ENCODE measurements at places on chromosomes 5 and 9. TPM values are rescaled to one million over a fixed set of nuclear protein-coding genes. Genes with fewer than 3 reads are reported as not detected.

DNA sequence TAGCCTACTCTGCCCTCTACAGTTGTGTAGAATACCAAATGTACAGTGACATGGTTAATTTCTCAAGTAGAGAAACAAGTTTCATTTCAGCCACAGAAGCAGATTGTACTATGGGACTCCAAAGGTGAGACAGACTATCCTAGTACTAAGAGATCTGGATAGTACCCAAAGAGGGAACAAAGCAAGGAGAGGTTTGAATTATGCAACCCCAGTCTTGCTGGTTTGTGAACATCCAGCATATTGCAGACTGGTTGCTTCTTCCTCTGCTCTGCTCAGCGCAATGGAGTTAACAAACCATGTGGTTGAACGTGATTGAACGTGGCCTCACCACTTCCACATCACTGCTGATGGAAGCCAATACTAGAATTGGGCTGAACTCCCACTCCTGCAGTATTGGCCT lies 43.3 kb upstream of the ALDOB start:
- no peak overlapping the region for H3K27ac ChIP-seq
- H3K36me3 ChIP-seq = peaks cover 4% of the 10 kb centered on the region
- no peaks in the 10 kb centered on the region for H3K4me1 ChIP-seq
- DNase-seq = no peak
- no peak overlapping the region for H3K4me3 ChIP-seq

DNA sequence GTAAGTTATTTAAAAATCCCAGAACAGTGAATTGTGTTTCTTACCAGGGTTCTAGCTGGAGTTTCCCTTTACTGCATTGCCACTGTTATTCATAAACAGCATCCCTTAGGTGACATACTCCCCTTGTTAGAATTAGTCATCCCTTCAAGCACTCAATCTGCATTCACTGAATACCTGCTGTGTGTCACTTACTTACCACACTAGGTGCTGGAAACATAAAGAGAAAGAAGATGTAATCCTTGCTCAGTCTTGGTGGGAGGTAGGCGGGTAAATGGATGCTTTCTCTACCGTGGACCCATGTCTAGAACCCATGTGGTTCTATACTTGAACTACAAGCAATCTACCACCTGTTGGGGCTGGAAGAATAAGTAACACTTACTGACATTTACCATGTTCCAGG lies 371.6 kb downstream of the KDM4C start:
- no peak overlapping the region for H3K4me3 ChIP-seq
- H3K4me1 ChIP-seq = no peaks in the 10 kb centered on the region
- DNase-seq = no peak
- no peak overlapping the region for H3K27ac ChIP-seq
- peaks cover 27% of the 10 kb centered on the region for H3K36me3 ChIP-seq
- H3K27me3 ChIP-seq = no peaks in the 10 kb centered on the region

DNA sequence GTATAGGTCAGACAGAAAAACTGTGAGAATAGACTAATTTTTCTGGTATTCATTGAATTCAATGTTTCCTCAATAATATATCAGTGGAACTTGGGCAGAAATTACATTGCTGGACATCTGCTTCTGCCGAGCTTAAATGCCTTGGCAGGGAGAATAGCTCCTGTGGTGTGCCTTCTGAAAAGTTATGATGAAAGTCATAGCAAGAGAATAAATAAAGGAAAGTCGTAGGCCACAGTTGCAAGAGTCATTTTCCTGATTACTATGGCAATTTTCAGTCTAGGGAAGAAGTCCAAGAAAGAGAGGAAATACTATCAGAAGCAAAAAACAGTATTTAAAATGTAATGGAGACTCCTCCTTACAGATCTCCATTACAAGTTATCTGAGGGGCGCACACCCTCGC lies 1596.1 kb upstream of the WWC1 start:
- no peaks in the 10 kb centered on the region for H3K4me1 ChIP-seq
- no peaks in the 10 kb centered on the region for H3K27me3 ChIP-seq
- no peak overlapping the region for H3K27ac ChIP-seq
- H3K36me3 ChIP-seq = no peaks in the 10 kb centered on the region
- DNase-seq = no peak
- H3K4me3 ChIP-seq = no peak overlapping the region

DNA sequence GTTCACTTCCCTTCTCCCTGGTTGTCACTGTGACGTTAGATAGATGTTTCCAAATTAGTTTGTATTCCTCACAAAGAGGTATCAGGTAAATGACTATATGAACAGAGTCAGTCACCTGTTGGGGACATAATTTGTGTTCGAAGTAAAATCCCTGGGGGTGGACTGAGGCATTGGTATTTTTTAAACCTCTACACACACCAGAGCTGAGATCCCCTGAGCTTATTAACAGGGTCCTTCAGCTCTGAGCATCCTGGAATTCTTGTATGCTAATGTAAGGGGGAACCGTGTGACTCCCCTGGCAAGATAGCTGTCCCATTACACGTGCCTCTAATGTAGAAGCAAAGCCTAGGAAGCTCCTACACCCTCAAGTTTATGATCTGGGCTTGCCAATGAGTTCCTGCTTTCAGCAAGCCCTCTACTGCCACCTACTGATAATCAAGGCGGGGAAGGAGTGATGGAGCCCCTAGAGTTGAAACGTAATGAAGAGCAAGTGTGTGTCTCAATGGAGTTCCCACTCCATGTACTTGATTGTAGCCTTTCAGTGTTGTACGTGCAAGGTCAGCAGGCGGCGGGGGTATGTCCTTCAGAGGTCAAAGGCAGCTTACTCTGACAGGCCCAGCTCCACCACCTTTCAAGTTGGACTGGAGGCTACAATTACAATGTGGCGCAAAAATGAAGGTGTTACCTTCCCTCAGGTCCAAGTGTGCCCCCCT lies 14.4 kb downstream of the PRKACG start:
- H3K4me1 ChIP-seq = peaks cover 17% of the 10 kb centered on the region
- H3K36me3 ChIP-seq = no peaks in the 10 kb centered on the region
- H3K27ac ChIP-seq = peak overlapping the region; percentile 21
- no peaks in the 10 kb centered on the region for H3K27me3 ChIP-seq
- H3K4me3 ChIP-seq = no peak overlapping the region

DNA sequence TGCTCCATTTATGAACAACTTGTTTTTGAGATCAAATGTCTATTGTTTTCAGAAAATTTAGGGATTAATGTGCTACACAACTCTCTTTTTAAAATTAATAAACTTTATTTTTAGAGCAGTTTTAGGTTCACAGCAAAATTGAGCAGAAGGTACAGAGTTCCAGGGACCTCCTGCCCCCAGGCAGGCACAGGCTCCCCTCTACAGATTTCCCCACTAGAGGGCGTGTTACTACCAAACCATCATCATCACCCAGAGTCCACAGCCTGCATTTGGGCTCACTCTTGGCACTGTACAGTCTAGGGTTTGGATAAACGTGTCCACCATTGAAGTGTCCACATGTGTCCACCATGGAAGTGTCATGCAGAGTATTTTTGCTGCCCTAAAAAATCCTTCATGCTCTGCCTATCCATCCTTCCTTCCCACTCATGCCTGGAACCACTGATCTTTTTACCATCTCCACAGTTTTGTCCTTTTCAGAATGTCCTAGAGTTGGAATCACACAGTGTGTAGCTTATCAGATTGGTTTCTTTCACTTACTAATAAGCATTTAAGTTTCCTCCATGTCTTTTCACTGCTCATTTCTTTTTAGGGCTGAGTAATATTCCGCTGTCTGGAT lies 61.7 kb downstream of the MRPL36 start:
- H3K27ac ChIP-seq = no peak overlapping the region
- no peaks in the 10 kb centered on the region for H3K36me3 ChIP-seq
- no peak for DNase-seq
- H3K27me3 ChIP-seq = peaks cover 21% of the 10 kb centered on the region
- H3K4me3 ChIP-seq = no peak overlapping the region
- H3K4me1 ChIP-seq = no peaks in the 10 kb centered on the region

GRCh38 chr5:110361471-110361870 lies 365.0 kb downstream of the TMEM232 start:
- DNase-seq = no peak
- no peak overlapping the region for H3K4me3 ChIP-seq
- H3K36me3 ChIP-seq = no peaks in the 10 kb centered on the region

DNA sequence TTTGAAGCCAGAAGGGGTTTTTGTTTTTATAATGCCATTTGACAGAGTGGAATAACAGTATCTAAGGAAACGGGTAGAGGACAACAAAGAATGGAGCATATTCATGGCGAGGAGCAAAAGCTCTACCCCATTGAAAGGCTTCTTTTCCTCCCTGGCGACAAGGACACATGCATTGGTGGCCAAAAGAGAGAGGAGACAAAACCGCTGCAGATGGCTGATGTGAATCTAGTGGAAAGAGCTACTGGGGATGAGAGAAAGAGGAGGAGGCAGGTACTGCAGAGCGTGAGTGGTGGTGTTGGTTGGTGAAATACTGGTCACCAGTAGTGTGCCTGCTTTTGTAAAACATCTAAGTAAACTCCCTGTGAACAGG lies 491 bp downstream of the APC start:
- H3K4me3 ChIP-seq = peak overlapping the region; percentile 69
- H3K36me3 ChIP-seq = no peaks in the 10 kb centered on the region
- H3K27me3 ChIP-seq = no peaks in the 10 kb centered on the region
- no peak for DNase-seq

GRCh38 chr5:115623658-115624057 lies 2.2 kb downstream of the TMED7 start:
- DNase-seq = no peak
- H3K4me1 ChIP-seq = peaks cover 41% of the 10 kb centered on the region
- no peaks in the 10 kb centered on the region for H3K27me3 ChIP-seq
- H3K4me3 ChIP-seq = peak overlapping the region; percentile 77
- H3K36me3 ChIP-seq = peaks cover 20% of the 10 kb centered on the region

GRCh38 chr9:126211441-126212074 lies 115.1 kb upstream of the MVB12B start:
- no peak for DNase-seq
- H3K36me3 ChIP-seq = no peaks in the 10 kb centered on the region
- no peaks in the 10 kb centered on the region for H3K4me1 ChIP-seq
- no peaks in the 10 kb centered on the region for H3K27me3 ChIP-seq

- no peaks in the 10 kb centered on the region for H3K4me1 ChIP-seq
- H3K27me3 ChIP-seq = no peaks in the 10 kb centered on the region
- H3K36me3 ChIP-seq = no peaks in the 10 kb centered on the region
- no peak for DNase-seq
Measured at GRCh38 chr9:98536542-98537173, 172.1 kb downstream of the GABBR2 start.

DNA sequence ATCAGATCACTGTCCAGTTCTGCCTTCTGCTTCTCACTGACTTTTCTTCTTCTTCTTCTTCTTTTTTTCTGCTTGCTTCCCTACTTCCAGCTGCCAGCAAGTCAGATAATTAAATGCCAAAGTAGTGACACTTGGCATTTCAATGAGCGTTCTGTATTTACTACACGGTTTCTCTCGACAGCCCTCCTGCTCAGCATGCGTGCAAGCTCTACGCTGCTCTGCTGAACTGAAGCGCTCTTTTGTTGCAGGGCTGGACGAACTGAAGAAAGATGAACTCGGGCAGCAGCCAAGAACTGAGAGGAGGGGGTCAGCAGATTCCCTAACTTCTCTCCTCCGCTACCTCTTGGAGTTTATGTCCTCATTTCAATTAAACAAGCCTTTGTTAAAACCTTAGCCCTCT lies 319.1 kb downstream of the GLIS3 start:
- peaks cover 12% of the 10 kb centered on the region for H3K4me1 ChIP-seq
- H3K36me3 ChIP-seq = no peaks in the 10 kb centered on the region
- H3K4me3 ChIP-seq = no peak overlapping the region
- no peak overlapping the region for H3K27ac ChIP-seq
- no peaks in the 10 kb centered on the region for H3K27me3 ChIP-seq
- no peak for DNase-seq

DNA sequence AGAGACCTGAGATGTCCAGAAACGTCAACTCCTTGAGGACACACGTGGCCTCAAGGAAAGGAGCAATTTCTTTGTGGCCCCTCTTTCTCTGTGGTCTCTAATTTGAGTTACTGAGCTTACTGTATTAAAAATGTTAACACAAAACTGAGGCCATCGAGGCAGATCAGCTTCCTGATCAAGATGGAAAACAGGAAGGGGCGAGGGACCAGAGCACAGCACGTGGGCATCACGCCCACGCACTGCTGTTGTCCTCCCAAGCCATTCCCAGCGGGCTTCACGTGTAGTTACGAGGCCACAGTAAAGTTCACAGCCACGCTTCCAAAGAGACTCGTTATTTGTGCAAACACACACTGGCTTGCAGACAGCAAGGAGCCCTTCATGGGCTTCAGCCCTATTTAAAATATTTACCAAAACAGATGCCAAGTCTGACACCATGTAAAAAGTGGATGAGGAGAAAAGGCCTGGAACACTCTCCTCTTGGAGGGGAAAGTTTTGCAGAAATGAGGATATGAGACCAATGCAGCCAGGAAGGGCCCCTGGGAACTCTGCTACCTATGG lies 149.5 kb downstream of the ROR2 start:
- H3K4me1 ChIP-seq = peaks cover 9% of the 10 kb centered on the region
- no peak overlapping the region for H3K27ac ChIP-seq
- no peaks in the 10 kb centered on the region for H3K27me3 ChIP-seq
- no peaks in the 10 kb centered on the region for H3K36me3 ChIP-seq

DNA sequence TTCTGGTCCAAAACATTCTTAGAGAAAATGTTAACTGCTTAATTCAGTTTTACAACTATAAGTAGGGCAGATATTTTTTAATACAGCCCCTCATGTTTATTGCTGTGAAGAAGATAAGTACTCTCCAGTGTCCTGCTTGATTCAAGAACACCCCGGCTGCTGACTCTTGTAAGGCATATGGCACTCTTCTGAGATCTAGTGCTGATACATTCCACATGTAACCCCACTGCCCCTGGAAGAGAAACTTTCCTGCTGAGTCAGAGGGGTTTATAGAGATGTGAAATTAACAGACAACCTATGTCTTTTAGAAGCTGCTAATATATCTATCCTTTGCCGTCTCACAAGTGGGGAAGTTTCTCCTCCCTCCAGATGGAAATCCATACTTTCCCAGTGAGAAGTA lies 1.0 kb upstream of the MINAR2 start:
- H3K4me3 ChIP-seq = no peak overlapping the region
- H3K27me3 ChIP-seq = no peaks in the 10 kb centered on the region
- no peak overlapping the region for H3K27ac ChIP-seq
- no peaks in the 10 kb centered on the region for H3K4me1 ChIP-seq

DNA sequence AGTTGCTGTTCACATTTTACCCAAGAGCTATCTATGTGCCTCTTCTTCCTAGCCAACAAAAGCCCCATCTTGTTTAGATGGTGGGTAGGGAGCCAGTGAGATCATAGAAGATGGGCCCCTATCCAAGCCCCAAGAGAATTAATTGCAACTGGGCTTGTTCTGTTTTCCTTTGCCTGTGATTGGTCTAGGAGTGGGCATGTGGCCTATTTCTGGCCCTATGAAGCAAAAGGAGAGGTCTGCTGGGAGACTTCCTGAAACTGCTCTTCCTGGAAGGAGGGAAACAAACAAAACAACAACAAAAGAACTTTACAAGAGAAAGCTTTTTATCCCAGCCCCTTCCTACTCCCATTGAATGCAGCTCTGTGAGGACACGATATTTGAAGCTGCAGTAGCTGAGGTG lies 32.5 kb upstream of the ALDOB start:
- H3K4me1 ChIP-seq = no peaks in the 10 kb centered on the region
- peaks cover 4% of the 10 kb centered on the region for H3K27me3 ChIP-seq
- no peak overlapping the region for H3K27ac ChIP-seq

TMEFF1 gene
- 0.80 TPM for total RNA-seq

FGF10 gene
- total RNA-seq = 7.6 TPM

FAM221B gene
- total RNA-seq = 0.32 TPM

ZFP2 gene
- 2.0 TPM for total RNA-seq

RNF38 gene
- total RNA-seq = 48.9 TPM

ENTREP1 gene
- 30.1 TPM for total RNA-seq

SPATA31E1 gene
- total RNA-seq = not detected

RICTOR gene
- total RNA-seq = 52.1 TPM

CMBL gene
- 21.7 TPM for total RNA-seq

OR1J2 gene
- not detected for total RNA-seq

SLC6A19 gene
- total RNA-seq = not detected

SVEP1 gene
- 55.9 TPM for total RNA-seq

OTULINL gene
- total RNA-seq = 79.3 TPM

ACSL6 gene
- 0.59 TPM for total RNA-seq

LTC4S gene
- total RNA-seq = 20.1 TPM

DMGDH gene
- 1.3 TPM for total RNA-seq

CAMK2A gene
- 1.3 TPM for total RNA-seq

PCDHB14 gene
- total RNA-seq = 2.1 TPM

AGXT2 gene
- total RNA-seq = not detected
